ENCODE measurements at places on chromosomes 7 and 10.

DNA sequence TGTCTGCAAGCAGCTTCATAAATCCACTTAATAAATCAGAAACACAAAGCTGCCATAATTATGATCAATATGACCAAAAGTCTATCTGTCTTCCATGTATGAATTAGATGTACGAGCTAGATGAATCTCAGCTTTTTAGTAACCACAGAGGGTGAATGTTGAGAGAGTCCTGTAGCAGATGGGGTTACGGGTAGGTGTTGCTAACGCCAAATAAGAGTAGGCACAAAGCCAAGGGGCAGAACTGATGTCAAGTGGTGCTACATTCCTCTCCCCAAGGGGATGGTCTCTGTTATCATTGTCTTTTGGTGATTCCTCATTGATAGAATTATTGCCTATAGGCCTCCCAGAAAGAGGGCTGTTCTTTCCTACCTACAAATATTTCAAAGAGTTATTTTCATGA, 257.8 kb downstream of the PCLO start:
- no peak for DNase-seq

- DNase-seq = peak; percentile 67
Measured at GRCh38 chr10:70791386-70792039, 6.3 kb upstream of the TBATA start.

DNA sequence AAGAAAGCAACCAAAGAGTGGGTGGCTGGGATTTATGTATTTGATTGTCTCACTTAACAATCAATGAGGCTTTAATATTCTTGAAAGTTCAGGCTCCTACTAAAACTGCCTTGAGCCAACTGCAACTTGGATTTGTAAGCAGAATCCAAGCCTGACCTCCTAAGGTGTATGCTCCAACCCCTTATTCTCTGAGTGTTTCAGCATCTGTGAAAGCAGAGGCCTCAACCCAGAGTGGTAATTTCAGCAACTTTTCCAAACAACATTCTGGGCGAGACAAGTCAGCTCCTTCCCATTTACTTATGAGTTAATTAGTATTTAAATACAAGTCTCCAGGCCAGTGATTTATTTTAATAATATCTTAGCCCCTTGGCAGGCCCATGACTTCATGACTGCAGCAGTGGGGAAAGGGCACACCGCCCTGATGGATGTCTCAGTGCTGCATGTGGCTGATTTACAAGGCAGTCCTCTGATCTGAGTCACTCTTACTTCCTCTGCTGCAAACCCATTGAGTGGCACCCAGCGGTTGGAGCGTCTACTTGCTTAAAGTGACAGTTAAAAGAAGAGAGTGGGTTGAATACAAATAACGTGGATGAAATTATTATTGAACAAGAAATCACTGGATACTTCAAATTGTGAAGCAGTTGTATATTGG, 209.1 kb downstream of the TRIL start:
- DNase-seq = peak; percentile 79

DNA sequence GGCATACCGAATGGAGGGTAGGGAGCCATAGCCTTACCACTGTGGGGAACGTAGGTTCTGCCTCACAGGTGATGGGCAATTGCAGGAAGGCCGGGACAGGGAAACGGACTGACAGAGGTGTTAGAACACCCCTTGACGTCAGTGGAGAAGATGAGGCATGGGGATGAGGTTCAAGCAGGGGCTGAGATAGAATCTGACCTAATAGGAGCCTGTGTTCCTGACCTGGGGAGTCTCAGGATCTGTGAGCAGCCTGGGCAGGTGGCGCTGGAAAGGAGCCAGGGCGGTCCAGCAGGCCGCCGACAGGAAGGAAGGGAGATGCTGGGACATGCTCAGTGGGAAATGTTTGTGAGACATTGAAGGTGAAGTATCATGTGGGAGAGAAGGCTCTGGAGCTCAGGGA, 109.4 kb downstream of the WDFY4 start:
- peak; percentile 43 for DNase-seq

DNA sequence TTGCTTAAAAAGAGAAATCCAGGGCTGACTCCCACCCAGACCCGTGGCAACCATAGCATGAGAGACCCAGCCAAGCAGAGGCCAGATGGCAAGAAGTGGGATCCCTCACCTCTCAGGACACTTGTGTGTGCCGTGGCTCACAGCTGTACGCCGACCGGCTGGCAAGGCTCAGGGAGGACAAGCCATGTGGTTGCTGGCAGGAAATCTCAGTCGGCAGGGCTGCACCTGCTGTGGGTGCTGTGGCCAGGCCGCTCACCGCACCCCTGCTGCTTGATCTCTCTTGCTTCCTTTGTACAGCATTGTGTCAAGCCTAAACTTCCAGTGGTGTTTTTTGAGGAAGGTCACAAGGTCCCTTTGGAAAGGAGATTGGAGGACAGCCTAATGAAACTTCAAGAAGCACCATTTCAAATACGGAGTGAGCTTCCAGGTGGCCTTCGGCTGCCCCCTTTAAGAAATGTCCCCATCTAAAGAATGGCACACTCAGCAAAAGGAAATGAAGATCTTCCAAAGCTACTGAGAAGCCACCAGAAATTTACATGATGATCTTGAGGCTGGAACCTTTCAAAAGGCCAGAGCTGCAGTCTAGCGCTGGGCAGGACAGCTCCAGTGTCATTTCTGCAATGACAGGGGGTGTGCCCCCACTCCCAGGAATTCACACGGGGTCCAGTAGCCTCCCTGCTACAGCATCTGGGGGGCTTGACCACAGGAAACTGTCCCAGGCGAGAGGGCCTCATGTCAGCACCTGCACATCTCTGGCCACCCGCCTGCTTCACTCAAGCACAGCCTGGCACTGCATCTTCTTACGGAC, 409.0 kb upstream of the MGMT start:
- DNase-seq = no peak

DNA sequence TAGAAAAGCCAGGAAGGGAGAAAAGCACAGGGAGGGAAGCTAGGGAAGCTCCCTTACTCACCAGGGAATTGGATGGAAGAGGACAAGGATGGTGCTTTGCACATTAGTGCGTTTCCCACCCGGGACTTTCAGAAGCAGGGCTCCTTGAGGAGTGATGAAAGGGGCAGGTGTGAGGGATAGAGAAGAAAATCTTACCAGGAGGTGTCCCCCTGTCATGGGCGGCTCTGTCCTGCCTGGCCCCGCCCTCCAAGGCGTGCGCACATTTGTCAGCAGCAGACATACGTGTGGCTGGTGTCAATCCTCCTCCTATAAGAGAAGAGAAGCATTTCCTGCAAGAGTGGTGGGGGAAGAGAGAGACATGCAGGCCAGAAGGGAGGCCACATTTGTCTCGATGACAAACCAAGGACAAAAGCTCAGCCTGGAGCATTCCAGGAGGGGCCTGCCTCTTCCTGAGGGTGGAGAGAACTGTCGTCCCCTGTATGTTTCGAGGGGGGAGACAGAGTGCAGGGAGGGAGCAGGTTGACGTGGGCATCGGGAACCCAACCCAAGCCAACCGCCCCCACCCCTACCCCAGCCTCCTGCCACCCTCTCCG, 47.4 kb upstream of the COMTD1 start:
- DNase-seq = no peak

DNA sequence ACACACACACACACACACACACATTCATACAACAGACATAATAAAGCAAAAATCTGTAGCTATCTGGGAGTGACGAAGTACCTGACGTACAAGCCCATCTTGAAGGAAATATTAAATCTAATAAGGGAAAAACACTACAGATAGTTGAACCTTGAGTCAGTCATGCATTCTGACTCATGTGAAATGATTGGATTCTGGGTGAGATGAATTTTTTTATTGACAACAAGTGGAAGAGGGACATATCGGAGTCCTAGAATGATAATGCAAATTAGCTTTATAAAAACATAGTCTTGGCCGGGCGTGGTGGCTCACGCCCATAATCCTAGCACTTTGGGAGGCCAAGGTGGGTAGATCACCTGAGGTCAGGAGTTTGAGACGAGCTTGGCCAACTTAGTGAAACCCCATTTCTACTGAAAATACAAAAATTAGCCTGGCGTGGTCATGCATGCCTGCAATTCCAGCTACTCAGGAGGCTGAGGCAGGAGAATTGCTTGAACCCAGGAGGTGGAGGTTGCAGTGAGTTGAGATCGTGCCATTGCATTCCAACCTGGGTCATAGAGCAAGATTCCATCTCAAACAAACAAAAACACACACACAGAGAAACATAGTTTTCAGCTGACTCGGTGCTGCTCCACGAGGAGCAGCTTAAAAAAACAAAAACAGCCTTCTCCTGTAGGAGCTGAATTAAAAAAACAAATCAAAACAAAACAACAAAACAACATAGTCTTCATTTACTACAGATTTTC, 154.4 kb upstream of the MKLN1 start:
- DNase-seq = peak; percentile 20

- no peak for DNase-seq
Measured at GRCh38 chr10:7933757-7934156, 115.5 kb downstream of the TAF3 start.

DNA sequence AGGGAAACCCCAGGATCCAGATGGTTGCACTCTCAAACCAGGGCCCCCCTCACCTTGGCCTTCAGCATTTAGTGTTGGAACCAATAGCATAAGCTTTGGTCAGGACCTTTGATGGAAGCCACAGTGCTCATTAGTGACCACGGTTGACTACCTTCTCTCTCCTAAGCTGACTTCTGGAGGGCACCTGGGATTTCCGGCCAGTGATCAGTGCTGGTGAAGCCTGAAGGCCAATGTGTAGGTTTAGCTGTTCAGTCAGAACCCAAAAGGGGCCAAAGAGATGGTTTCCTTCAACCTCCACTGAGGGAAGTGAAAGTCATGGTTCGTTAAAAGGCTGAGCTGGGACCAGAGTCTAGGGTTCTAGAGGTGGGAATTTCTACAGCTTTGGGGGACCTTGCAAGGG, 46.4 kb downstream of the TCF7L2 start:
- DNase-seq = no peak

DNA sequence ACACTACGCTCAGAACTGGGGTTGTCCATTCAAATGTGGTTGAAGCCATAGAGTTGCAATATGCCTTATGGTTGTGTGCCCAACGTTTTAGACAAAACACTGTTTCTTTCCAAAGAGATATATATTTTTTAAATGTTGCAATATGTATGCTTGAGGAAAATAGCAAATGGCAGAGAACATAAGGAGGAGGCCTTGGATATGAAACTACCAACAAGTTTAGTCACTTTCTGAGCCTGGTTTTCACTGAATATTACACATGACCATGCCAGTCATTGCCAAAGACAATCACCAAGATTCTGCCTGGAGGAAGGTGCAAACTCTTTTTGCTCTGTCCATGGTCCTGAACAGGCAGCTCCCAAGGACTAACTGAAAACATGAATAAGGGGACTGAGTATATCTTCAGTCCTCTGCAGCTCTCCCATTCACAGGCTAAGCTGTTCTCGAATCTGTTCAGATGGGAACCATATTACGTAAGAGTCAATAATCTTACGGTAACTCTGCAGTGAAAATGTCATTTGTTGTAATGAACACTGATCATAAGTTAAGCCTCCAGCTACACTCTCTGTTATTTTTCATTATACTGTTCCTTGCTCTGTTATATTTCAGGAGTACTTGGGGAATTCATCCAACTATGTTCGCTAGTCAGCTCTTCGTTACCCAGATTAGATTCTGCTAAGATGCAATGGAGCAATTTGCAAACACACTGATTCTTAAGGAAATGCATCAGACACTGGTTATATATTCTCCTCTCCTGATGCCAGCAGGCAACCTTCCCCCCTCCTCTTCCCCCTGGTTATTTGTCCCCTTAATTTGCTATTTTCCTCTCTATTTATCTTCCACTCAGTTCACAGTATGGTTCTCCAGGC, 90.7 kb upstream of the C1QL3 start:
- DNase-seq = peak; percentile 70

GRCh38 chr10:58330431-58330830, 4.4 kb upstream of the UBE2D1 start:
- DNase-seq = no peak

DNA sequence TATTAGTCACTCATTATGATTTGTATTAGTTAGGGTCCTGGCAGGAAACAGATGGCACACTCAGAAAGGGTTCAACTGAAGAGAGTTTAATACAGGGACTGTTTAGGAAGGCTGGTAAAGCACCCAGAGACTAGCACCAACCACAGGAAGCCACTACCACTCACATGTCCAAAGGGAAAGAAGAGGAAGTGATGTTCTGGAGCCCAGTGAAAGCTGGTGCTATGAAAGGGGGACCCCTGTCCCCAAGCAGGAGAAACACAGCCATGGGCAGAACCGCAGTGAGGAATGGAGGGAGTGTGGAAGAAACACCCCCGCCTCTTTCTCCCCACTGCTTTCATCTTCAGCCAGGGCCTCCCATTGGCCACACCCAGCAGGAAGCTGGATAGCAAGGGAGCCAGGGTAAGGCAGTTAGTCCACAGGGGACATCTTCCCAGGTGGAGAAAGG, 3.2 kb upstream of the VSIR start:
- DNase-seq = no peak

DNA sequence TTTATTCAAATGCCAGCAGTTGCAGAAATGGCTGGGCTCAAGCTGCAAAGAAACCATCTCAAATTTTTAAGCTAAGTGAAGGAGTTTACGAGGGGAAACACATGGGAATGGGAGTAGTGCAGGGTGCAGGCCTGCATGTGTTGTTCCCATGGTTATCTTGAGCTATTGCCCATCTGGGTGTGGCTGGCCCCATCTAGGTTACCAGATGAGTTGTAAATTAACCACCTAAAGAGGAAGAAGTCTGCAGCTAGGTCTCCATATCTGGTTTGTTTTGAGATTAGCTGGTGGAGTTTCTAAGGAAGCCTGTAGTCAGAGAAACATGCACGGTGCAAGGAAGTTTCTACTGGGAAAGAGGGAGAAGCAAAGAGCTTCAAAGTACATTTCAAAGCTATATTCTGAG, 23.3 kb upstream of the STEAP2 start:
- DNase-seq = no peak

DNA sequence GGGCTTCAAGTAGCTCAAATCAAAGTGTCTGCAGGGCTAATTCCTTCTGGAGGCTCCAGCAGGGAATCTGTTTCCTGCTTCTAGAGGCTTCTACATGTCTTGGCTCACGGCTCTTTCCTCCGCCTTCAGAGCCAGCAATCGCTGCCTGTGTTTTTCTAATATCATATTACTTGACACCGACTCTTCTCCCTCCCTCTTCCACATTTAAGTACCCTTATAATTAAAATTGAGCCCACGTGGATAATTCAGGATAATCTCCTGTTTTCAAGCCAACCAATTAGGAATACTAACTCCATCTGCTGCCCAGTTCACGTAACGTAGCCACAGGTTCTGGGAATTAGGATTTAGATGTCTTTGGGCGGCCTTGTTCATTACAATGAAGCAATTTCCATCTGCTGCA, 372.2 kb downstream of the DPP6 start:
- no peak for DNase-seq

- DNase-seq = no peak
Measured at GRCh38 chr7:1845536-1846311, 175.6 kb downstream of the ELFN1 start.

DNA sequence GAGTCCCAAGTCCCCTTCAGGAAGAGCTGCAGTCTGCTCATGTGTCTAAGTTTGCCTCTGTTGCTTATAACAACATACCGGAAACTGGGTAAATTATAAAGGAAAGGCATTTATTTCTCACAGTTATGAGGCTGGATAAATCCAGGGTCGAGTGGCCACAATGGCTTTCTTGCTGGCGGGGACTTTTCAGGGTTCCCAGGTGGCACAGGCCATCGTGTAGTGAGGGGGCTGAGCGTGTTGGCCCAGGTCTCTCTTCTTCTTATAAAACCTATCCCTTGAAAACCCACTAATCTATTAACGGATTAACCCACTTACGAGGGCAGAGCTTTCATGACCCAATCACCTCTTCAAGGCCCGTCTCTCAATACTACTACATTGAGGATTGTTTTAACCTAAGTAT, 8.7 kb downstream of the VIPR2 start:
- DNase-seq = no peak
